CD4-positive, alpha-beta T cell treated with Interferon gamma for 1 hour (primary cell): ENCODE measurements at places on chromosomes 6 and 20.

DNA sequence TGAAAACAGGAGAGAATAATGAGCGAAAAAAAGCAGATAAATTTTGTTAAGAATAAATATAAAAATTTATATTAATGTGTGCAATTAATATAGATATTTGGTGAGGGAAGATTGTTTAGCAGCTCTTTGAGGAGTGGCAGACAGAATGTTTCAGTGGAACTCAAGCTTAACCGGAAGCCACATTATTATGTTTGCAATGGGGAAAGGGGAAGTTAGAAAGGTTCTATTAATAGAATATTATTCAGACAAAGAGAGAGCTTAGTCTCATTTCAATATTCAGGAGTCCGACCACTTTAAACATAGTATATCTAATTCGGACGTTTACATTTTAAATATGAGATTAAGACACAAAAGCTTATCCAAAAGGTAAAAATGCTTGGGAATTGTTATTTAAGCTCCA, 81.6 kb upstream of the KHDRBS2 start:
- DNase-seq: no peak

DNA sequence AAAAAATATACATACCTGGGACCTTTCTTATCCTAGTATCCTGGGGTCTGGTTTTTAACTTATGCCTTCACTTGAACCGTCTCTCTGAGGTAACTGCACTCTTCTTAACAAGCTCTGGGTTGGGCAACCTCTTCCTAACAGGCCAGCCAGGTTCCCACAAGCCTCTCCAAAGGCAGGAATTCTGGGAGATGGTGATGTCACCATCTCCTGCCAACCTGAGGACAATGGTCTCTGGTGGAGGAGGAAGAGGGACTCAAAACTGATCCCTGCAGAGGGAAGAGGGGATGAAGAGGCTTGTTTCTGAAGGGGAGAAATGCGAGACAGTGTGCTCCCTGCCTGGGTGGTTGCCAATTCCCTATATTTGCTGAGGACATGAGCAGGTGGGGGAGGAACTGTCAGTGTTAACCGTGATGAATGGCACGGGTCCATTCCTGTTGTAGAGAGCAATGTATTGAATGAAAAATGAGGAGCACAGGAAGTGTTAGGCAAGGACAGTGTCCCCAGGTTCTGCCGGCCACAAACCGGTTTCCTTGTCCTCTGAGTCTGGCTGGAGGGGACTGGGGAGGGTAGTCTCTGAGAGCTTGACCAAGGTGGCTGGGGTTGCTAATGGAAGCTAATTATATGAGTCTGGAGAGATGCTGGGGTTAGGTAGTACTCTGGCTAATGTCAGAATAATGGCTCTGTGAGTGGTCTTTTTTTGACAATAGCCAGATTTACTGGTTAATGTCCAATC, 95.5 kb downstream of the KCNB1 start:
- DNase-seq: no peak

- DNase-seq: no peak
Measured at GRCh38 chr6:143078468-143079324, 18.0 kb downstream of the AIG1 start.

- DNase-seq: no peak
Measured at GRCh38 chr20:46977909-46978588, 83.4 kb downstream of the EYA2 start.

DNA sequence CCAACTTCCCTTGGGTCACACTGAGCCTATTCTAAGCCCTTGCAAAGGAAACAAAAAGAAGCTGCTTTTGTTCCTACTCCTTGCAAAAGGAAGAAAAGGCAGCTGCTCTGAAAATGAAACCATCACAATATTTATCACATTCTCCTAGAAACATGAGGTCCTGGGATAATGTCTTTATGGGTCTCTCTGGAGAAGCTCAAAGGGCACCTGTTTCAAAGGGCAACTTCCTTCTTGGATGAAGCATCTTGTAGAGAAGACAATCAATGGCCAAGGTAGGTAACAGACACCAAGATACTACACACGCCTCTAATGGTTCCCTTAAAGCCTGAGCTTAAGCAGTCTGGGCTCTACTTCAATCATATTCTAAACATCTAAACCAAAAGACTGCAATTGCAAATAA, 10.4 kb downstream of the ELOVL5 start:
- DNase-seq: no peak

DNA sequence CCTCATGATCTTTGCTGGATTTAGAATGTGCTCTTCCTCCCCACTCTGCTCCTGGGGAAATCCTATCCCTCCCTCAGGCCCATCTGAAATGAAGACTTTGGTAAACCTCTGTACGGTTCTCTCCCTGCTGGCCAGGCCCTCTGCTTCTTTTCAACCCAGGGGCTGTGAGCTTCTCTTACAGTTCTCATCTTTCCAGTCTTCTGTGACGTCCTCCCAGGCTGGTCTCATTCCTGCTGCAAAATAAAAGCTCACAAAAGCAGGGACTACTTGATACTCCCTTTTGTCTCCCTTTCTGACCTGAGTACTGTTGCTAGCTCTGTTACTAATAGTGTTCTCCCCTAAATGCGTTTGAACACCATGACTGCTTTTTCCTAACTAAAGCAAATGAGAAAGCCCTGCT, 46.3 kb downstream of the UNC5CL start:
- DNase-seq: no peak

GRCh38 chr20:19205981-19206396, 6.5 kb upstream of the SLC24A3 start:
- peak; percentile 30 for DNase-seq
